AG10803 (cell line): ENCODE measurements at places on chromosomes 12 and 14.

DNA sequence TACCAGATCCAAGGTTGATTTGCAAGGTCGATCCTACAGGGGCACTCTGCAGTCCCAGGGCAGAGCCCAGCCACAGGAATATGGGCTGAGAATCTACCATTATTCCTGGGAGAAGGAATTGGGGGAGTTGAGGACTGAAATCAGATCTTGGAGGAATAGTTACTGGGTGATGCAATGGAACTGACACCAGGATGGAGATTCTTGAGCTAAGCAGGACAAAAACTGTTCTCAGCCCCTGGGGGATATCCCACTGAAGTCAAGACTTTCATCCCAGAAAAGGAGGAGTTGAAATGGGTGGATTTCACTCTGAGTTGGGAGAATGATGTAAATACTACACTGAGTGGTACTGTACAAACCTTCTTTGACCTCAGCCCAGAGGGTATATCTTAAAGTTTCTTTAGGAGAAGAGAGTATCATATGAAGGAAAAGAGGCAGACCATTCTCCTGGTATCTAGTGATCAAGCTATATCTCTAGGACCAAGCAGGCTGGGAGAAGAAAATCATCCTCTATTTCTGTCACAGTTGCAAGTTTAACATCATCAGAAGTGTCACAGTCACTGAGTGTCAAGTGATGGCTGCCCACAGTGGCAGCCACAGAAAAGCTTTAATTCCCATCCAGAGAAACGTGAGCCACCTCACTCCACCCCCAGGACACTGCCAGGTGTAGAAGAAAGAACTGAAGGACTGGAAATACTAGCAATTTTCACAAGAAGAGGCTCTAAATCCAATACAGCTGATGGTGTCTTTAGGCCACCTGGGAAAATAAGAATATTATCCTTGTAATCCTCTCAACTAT lies 181.9 kb downstream of the NUAK1 start:
- DNase-seq: no peak

- DNase-seq: no peak
Observed at GRCh38 chr14:93788293-93788542, at the start of gene PRIMA1. Gene PRIMA1 (minus strand): TSS chr14:93788485. CDS start chr14:93787718, 767 bp downstream.

DNA sequence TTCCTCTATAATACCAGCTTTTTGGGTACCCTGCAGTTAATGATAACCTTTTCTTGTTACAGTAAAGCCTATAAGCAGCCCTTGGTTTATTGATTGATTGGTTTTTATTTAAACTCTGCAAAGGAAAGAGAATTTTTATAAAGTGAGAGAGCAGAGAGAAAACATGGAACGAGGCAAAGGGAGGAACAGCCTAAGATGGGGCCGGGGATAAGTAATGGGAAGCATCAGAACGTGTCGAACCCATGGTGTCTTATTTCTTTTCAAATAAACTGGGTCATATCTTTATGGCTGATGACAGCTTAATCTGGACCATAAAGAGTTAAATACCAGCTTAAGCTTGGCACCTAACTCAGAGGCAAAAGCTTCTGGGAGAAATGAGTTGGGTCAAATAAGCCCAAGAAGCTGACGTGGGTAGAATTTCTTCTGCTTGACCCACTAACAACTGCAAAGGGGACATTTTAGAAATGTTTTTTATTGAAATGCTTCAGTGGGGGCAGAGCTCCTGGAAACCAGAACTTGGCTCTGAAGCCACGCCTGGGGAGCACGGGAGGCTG lies 12.0 kb upstream of the C14orf93 start:
- no peak for DNase-seq

- DNase-seq: peak; percentile 12
Observed at GRCh38 chr12:126483145-126484068, 1418.2 kb downstream of the AACS start.

GRCh38 chr12:75981247-75982168 lies 50.1 kb downstream of the PHLDA1 start:
- DNase-seq: no peak

- no peak for DNase-seq
Observed at GRCh38 chr14:53034688-53035230, 83.9 kb upstream of the FERMT2 start.

DNA sequence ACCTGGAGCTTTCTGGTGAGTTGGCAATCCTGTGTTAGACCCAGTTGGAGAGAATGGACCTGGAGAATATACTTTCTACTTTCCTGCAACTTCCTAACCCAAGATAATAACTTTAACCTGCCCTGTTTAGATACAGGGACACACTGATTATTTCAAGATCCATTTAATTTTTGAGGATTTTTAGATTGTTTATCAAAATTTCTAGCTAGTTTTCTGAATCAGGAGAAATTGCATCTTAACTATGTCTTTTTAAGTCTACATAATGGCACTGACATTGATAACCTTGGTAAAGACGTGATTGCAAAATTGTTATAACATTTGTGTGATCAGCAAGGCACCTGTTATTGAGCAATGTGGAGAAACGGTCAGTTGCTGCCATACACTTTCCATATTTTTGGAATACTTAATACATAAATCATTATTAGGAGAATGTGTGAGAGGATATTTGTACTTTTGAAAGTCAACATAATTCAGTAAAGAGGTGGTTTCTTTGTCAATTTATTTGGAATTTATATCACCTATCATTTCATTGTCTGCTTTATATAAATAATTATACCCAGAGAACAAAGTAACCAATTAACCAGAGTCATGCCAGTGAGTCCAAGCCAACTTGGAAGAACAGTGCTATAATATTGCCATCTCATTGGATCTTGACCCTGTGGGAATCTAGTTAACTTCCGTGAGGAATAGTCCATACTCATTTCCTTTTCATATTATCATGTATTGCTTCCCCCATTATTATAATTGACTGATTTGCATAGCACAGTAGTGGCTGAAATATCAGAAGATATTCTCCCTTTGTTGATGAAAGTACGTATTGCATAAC lies 28.4 kb downstream of the NFYB start:
- no peak for DNase-seq

GRCh38 chr12:122385171-122386016 lies 37.1 kb downstream of the CLIP1 start:
- DNase-seq: no peak
